ENCODE measurements at places on chromosomes 1 and 21. TPM values are rescaled to one million over a fixed set of nuclear protein-coding genes. Genes with fewer than 3 reads are reported as not detected.

DNA sequence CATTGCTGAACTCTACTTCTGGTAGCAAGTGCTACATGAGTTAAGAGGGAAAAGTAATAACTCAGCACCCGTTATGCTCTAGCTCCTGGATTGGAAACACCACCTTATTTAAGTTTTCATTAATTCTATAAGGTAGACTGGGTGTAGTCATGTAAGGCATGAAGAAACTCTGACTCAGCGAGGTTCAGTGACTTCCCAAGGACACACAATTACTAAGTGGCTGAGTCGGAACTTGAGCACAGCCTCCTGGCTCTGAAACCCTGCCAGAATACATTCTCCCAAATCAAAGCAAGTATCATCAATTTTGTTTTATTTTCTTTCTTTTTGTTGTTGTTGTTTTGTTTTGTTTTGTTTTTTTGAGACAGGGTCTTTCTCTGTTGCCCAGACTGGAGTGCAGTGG lies 29.1 kb upstream of the SCCPDH start:
- DNase-seq: no peak

Gene MRAP
- total RNA-seq: not detected

Gene LHX4
- 0.16 TPM for total RNA-seq

Gene ADIPOR1
- 104 TPM for total RNA-seq

DNA sequence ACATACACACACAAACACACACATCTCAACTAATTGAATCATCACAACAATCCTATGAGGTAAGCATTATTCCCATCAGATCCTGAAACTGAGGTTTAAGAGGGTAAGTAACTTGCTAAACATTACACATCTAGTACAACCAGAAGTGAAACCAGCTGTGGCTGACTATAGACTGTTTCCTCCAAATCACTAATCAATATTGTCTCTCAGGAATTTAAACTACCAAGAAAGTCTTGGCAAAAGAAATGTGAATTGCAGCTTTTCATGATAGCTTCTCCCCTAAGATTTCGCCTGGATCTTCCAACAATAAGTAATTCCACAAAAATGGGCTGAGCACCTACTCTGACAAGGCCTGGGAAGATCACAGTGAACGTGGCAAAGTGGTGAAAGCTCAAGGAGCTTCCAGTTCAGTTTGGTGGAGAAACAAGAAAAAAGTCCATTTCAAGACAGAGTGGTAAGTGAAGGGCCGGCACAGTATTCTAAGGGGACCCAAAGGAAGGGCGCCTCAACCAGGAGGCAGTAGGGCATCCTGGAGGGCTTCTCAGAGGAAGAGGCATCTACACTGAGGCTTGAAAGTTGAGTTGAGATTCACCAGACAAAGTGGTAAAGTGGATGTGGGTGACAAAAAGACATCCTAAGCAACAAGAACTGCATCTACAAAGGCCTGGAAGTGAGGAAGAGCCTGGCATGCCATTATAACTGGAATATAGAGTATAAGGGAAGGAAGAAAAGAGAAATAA lies 22.1 kb downstream of the LRRC52 start:
- no peak for DNase-seq

Gene AIRE
- not detected for total RNA-seq

DNA sequence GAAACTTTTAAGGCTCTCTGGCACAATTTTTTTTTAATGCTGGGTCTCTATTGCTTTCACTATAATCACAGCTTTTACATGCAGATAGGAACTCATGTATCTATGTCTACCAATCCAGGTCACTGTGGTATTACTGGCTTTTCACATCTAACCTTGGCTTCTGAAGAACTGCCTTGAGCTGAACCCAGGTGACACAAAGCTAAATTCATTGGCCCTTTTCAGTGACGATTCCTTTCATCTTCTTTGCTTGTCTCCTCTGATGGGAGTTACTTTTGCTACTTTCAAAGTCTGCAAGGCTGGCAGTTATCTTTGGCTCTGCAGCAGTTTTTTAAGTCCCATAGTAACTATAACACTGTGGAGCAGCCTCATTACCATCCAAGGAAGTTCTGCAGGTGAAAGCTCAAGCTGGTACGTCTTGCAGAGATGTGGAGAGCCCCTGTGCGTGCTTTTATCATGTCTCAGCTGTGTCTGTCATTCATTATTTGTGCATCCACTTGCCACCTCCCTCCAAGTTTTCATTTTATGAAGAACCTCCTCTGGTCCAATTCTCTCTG lies 364.3 kb downstream of the VAV3 start:
- no peak for DNase-seq

GRCh38 chr1:228472655-228473054 lies 14.5 kb upstream of the RNF187 start:
- no peak for DNase-seq

Gene KCNE2
- total RNA-seq: not detected

Gene ADAMTS4
- total RNA-seq: 3.1 TPM

- DNase-seq: no peak
These were observed 36.9 kb upstream of the JAK1 start for GRCh38 chr1:65003316-65003664.

Gene MRPL24
- 42.8 TPM for total RNA-seq

GRCh38 chr1:61828805-61829204 lies 86.5 kb downstream of the PATJ start:
- peak; percentile 16 for DNase-seq

- no peak for DNase-seq
These were observed 19.2 kb upstream of the RGS8 start for GRCh38 chr1:182703539-182703938.

- no peak for DNase-seq
These were observed 29.1 kb downstream of the SLC30A7 start for GRCh38 chr1:100924991-100925390.

- DNase-seq: no peak
These were observed 326 bp downstream of the BRWD1 start for GRCh38 chr21:39313042-39313570.
